ENCODE measurements at places on chromosomes 1 and 21.

DNA sequence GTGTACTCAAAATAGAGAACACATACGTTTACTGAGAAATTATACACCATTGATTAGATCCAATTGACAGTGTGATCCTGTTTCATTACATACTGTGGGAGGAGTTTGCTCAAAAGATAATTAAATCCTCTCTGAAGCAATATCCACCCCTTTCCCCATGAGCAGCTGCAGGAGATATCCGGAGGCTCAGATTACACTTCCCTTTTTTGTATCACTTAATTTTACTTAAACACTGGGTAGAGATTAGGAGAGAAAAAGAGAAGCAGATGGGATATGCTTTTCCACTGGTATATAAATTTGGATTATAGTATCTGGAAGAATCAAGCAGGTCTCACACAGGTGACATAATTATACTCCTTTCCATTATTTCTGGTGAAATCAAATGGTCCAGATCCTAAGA lies 333.3 kb upstream of the ZRANB2 start:
- DNase-seq: peak; percentile 68

GRCh38 chr1:204469304-204469703 lies 25.3 kb downstream of the PIK3C2B start:
- no peak for DNase-seq

DNA sequence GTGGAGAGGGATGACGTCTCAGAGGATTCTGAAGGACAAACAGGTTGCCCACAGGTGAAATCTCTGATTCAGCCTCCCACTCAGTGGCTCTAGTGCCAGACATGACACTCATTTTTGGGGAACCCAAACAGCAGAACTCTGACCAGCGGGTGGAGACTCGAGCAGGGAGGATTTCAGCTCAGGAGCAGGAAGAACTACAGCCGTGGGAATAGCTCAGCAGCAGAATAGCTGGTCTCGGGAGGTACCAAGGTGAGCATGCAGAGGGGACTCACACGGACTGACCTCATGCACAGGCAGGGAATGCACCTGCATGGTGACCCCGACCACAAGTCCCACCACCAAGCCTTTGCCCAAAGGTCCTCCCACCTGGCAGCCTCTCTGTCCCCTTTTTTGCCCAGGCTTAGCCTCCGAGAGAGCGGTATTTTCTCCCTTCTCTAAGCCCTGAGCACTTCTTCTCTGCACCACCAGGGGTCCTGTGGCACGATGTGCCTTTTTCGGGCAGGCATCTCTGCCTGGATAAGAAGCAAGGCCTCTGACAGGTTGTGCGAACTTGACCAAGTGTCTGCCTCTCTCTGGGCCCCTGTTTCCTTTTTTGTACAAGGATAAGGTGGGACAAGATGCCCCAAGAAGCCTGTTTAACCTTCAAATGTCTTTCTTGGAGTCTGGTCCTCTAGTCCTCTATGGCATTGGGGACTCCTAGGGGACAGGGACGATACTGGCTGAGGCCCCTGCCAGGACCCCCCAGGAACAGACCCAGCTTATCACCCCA lies 8.8 kb upstream of the FGR start:
- DNase-seq: peak; percentile 87

DNA sequence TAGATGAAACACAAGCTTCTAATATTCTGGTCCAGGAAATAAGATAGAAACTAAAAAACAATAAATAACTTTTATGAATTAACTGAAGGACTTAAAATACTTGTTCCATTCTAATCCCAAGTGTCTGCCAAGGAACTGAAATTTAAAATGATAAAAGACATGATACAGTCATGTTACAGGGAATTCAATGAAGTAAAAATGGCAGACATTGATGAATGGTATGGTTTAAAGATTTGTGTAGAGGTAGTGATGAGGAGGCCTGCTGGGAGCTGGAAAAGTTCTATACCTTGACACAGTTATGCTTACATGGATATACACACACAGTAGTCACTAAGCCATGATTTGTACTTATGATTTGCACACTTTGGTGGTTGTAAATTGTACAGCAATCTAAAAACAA lies 2.1 kb upstream of the UBR4 start:
- no peak for DNase-seq

GRCh38 chr1:43282220-43283195 lies 2.9 kb downstream of the C1orf210 start:
- DNase-seq: no peak
